Activated T-helper 17 cell treated with anti-CD3 and anti-CD28 coated beads, Interleukin-2, amount 50 U/mL, for 72 hours (primary cell): ENCODE measurements at places on chromosomes 4 and X. TPM values are rescaled to one million over a fixed set of nuclear protein-coding genes. Genes with fewer than 3 reads are reported as not detected.

Gene KLKB1
- total RNA-seq, result not detected

Gene TXLNG
- total RNA-seq, result 15.7 TPM

Gene CCKAR
- not detected for total RNA-seq

Gene SPINK2
- not detected for total RNA-seq
